Right ventricle myocardium inferior (tissue), 1 donor: ENCODE measurements at places on chromosomes 1 and 21.

GRCh38 chr1:160216301-160216700 lies 11.1 kb downstream of the PEA15 start:
- no peak for DNase-seq

- DNase-seq = no peak
These were observed 392 bp downstream of the MRPL55 start for GRCh38 chr1:228108742-228109072.

GRCh38 chr1:176742322-176742721 lies 279.3 kb downstream of the PAPPA2 start:
- no peak for DNase-seq

DNA sequence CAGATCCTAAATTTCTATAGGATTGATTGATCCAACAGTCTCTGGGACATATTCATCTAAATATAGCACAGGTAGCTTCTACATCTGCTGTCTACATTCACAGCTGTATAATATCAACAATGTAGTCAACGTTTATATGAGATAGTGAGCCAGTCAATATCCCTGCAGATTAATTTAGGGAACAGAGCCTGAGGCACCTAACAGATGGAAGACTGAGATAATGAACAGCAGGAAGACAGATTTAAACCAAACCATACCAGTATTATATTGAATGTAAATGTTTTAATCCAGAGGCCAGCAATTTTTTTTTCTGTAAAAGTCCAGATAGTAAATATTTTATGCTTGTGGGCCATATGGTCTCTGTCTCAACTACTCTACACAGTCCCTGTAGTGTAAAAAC lies 2072.4 kb downstream of the MRPL39 start:
- no peak for DNase-seq

GRCh38 chr1:85062425-85063026 lies 14.2 kb upstream of the MCOLN3 start:
- DNase-seq = no peak

DNA sequence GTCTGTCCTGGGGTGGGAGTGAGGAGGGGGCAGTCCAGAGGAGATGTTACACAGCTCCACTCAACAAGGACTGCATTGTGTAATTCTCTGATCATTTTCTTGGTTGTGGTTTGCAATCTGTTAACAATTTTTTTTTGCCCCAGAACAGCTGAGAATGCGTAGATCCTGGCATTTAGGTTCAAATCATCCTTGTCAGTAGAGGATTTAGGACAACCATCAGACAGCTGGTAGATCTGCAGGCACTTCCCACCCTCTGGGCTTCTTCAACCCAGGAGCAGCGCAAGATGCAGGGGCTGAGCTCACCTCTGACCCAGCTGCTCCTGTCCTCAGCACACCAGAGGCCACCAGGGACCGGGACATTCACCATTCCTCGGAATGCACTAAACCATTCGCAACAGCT lies 13.5 kb downstream of the BCAR3 start:
- DNase-seq = no peak

DNA sequence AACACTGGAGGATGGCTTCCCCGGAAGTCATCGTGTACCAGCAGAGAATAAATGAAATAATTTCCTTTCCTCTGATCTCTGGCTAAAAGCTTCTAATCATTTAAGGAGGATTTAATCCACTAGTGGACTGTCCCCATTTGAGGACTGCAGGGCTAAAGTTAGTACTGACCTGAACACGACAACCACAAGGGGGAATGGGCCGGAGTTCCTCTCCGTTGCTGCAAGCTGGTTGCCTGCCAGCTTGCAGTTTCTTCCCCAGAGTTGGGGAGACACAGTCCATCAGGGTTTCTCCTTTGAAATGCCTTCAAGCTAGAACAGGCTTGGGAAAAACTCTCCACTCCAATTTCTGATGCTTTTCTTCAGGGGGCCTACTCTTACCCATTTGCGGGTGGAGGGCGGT lies 35.5 kb upstream of the NPL start:
- no peak for DNase-seq

DNA sequence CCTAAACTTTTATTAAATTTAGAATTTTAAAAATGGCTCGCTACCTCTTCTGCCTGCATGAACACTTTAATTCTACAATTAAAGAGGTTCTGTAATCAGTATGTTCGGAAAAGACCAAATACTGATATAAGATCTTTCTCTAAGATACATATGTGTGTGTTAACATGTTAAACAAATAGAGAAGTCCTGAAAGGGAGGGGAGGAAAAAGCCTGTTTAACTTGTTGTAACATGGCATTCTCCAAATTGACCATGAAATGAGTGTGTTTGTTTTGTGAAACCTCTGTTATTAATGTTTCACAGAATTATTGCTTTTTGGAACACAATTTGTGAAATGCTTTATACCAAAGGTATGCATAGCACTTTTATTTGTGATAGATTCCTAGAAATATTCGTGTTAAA lies 77.0 kb downstream of the MARK1 start:
- DNase-seq = no peak

GRCh38 chr1:58345215-58346035 lies 201.1 kb downstream of the OMA1 start:
- DNase-seq = no peak

DNA sequence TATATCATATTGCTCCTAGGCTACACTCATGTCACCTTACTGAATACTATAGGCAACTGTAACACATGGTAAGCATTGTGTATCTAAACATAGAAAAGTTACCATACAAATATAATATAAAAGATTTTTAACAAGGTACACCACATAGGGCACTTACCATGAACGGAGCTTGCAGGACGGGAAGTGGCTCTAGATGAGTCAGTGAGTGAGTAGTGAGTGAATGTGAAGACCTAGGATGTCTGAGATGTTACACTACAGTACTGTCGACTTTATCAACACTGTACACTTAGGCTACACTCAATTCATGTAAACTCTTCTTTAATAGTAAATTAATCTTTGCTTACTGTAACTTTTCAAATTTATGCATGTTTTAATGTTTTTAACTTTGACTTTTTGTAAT lies 81.0 kb upstream of the PLD5 start:
- DNase-seq = no peak

DNA sequence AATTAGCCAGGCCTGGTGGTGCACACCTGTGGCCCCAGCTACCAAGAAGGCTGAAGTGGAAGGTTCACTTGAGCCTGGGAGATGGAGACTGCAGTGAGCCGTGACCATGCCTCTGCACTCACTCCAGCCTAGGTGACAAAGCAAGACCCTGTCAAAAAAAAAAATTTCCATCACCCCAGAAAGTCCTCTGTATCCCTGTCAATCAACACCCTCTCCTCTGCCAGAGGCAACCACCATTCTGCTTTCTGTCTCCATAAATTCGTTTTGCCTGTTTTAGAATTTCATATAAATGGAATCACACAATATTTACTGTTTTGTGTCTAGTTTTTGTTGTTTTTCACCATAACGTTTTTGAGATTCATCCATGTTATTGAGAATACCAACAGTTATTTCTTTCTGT lies 141.6 kb upstream of the SLC45A1 start:
- no peak for DNase-seq

- DNase-seq = no peak
These were observed 45.1 kb upstream of the BMP8B start for GRCh38 chr1:39833621-39834385.

GRCh38 chr1:32073299-32074229 lies 825 bp downstream of the TMEM39B start:
- DNase-seq = no peak

- no peak for DNase-seq
These were observed 556.2 kb upstream of the TMPRSS15 start for GRCh38 chr21:18959817-18960216.

- DNase-seq = no peak
These were observed 78.7 kb downstream of the PRRX1 start for GRCh38 chr1:170742600-170742999.

DNA sequence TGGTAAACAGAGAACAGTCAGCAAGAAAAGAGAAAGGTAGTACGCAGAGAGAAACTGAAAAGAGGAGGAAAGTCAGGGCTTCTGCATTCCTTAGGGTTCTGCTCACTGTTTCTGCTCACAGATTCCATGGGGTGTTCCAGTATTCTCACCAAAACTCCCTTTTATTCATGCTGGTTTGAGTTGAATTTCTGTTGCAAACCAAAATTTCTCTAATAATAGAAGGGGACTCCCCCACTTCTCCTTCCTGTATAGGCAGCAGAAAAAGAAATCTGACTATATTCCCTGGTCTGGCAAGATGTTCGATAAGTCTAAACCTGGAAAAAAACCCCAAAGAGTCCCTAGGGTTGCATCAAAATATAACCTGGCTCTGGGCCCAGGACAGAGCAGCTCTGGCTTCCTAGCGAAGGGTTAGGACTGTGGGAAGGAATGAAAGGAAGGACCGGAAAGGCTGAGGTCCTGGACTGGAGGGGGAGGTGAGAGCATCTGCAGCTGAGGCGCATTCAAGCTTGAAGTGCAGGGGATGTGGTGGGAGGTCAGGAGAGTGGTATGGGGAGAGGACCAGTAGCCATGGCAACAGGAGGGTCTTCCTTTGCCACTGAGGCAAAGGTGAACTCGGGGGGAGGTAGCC lies 18.8 kb upstream of the RGS16 start:
- DNase-seq = no peak

- DNase-seq = no peak
These were observed 310.0 kb upstream of the RUNX1 start for GRCh38 chr21:35359076-35359475.

GRCh38 chr1:191714845-191715244 lies 443.4 kb upstream of the RGS18 start:
- DNase-seq = no peak

DNA sequence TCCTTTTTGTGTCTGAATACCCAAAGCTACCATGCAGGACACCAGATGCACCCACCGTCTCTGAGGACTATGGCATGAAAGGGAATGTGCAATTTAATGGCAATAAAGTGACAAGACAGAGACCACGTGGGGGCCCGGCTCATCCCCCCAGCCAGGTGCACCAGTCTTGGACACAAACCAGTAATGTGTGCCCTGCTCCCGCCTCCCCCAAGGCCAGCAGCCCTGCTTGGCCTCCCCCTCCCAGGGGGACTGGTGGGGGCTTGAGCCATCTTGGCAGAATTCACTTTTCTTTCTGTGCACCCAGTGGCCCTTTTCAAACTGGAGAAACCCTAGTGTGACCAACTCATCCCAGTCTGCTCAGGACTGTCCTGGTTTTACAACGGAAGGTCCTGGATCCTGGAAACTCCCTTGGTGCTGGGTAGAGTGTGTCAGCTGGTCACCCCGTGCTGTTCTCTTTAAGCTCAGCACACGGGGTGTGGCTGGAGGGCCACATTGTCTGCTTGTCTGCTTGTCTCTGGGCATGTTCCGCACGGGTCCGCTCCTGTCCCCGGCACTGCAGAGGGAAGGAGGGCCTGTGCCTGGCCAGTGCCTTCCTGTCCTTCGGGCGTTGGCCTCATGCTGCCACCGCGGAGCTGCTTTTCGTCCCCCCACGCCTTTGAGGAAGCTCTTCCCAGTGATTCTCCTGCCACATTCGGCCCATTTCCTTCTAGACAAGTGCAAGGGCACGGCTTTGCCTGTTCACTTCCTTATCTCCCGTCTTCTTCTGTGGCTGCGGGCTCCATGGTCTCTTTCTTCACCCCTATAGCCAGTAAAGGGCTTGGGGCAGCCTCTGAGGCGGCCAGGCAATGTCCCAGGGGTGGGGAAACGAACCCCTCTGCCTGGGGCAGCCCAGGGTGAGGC lies 45.8 kb upstream of the TTC34 start:
- DNase-seq = peak; percentile 49

DNA sequence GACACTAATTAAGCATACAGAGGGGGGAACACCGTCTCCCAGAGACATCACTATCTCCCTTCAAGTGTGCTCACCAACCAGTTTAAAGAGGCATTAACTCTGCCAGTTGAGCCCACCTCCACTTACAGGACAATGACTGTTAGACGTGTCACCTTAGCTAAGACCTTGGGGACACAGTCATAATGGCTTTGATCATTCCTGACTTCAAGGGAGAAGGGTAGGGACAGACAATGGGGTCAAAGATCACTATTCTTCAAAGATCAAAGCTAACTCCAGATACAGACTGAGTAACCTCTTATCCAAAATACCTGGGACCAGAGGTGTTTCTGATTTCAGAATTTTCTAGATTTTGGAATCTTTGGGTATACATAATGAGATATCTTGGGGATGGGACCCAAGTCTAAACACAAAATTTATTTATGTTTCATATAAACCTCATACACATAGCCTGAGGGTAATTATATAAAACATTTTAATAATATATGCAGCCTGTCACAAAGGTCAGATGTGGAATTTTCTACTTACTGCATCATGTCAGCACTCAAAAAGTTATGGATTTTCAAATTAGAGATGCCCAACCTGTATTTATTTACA lies 246.1 kb downstream of the SLC45A1 start:
- DNase-seq = no peak

- DNase-seq = no peak
These were observed 209.9 kb downstream of the ZNF326 start for GRCh38 chr1:90204780-90205179.

DNA sequence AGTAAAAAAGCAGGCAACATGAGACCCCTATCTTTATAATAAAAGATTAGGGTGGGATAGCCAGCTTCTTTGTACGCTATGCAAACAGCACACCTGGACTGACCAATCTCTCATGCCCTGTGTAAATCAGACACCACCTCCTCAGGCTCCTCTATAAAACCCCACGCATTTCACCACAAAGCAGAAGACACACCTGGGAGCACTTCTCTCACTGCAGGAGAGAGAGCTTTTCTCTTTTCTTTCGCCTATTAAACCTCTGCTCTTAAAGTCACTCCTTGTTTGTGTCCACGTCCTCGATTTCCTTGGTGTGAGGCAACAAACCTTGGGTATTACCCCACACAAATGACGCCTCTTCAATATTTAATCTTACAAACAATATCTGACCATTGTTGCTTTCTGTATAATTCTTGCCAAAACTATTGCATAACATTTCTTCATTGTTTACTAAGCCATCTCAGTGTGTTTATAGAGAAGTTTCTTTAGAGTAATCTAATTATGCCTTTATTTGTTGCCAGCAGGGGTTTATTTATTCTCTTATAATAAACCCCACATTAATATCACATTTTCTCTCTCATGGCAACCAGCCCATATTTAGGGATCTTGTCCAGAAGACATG lies 31.6 kb upstream of the NUF2 start:
- no peak for DNase-seq

DNA sequence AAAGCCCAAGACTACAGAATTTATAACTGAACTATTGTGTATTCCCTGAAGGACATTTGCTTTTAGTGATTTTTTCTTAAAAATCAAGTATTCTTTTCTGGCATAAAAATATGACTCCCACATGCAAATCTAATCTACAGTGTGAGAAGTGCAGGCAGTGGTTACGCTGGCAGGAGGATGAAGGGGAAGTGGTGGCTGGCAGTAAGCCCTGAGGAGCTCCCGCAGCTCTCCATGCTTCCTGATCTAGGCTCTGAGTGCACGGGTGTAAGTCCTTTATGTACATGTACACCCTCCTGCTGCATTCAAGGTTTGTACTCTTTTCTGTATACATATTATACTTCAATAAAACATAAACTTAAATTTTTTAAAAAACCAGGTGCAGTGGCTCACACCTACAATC lies 67.5 kb upstream of the PRDX6 start:
- no peak for DNase-seq
